ENCODE measurements at places on chromosomes 12 and 14. TPM values are rescaled to one million over a fixed set of nuclear protein-coding genes. Genes with fewer than 3 reads are reported as not detected.

DNA sequence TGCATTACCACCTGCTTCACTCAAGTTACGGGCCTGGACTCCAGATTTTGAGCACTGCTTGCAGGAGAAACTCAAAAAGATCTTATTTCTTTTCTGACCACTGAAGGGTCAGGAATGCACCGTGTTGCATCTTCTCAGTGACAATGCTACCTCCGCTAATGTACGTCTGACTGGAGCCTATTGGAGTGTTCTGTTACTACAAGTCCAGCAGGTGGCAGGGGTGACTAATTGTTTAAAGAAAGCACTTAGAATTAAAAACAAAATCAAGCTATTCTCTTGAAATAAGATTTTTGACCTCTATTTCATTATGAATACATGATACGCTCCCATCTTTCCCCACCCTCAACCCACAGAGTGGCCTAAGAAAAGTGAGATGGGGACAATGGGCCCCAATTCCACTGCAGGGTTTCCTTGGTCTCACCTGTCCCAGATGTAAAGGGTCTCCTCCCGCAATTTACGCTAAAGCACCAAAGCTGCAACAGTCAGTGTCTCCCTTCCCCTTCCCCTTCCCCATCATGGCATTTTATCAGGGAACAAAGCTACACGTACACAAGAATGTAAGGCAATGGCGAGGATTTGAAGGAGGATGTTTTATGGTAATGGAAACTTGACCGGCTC lies 2.2 kb downstream of the TBPL2 start:
- DNase-seq = no peak

GRCh38 chr12:120625557-120626419 lies 14.6 kb upstream of the CABP1 start:
- DNase-seq = no peak

GRCh38 chr14:99381688-99382060 lies 99.0 kb downstream of the SETD3 start:
- DNase-seq = no peak

- no peak for DNase-seq
These were observed 132.9 kb downstream of the ATP23 start for GRCh38 chr12:58074259-58074658.

- no peak for DNase-seq
These were observed 16.9 kb downstream of the ASB2 start for GRCh38 chr14:93959239-93960107.

The TMCC3 gene
- polyA plus RNA-seq = 40.1 TPM

The RNF34 gene
- 48.9 TPM for polyA plus RNA-seq

Measured in left renal cortex interstitium (tissue), 4 donors.